ENCODE measurements at places on chromosomes 6 and 20.
A peak's percentile ranks its signal among the peaks of the same experiment; 100 is the strongest.

- H3K36me3 ChIP-seq, result no peaks in the 10 kb centered on the region
- H3K4me3 ChIP-seq, result no peak overlapping the region
- no peak overlapping the region for H3K27ac ChIP-seq
- DNase-seq, result no peak
These were observed 209.1 kb upstream of the JARID2 start for GRCh38 chr6:15036690-15037245.

DNA sequence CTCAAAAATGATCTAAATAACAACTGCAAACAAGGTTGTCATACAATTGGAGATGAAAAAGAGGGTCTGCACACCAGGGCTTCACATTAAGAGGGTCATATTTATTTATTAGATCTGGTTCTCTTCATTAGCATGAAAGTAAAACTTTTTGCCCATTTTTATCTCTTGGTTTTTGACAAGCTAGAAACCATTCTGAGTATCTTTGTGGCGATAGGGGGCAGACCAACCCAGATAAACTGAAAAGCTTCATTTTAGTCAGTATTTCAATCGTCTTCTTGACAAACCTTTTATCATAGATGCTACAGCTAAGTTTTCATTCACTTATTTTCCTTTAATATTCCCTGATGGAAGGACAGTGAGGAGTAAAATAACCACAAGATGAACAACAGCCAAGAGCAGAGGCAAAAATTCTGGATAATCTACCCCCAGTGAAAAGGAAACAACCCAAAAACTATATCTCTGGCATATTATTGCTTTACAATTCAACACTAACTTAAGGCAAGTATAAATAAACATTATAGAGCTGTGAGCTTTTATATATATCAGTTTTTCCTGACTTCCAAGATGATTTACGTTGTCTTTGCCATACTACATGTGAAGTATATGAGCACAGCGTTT, 45.2 kb downstream of the THEMIS start:
- no peaks in the 10 kb centered on the region for H3K36me3 ChIP-seq
- peaks cover 76% of the 10 kb centered on the region for H3K4me1 ChIP-seq
- peak overlapping the region; percentile 38 for H3K4me3 ChIP-seq
- peak overlapping the region; percentile 30 for H3K27ac ChIP-seq

DNA sequence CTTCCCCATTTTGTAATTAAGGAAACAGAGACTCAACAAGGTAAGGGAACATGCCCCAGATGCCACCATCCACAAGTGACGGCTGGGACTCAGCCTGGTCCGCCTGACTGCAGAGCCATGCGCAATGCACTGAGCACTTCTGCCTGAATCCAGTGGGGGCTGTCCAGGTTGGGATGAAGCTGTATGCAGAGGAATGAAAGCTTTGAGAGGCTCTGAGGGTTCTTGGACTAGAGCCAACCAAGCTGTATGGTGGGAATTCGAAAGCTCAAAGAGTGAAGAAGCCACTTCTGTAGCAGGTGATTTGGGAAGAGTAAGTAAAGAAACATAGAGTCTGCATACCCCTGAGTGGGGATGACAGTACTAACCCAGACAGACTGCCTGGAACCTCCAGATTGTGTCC, 127.6 kb upstream of the AKAP12 start:
- H3K36me3 ChIP-seq, result no peaks in the 10 kb centered on the region
- H3K27ac ChIP-seq, result no peak overlapping the region

GRCh38 chr6:163955096-163955495, 540.6 kb downstream of the QKI start:
- no peaks in the 10 kb centered on the region for H3K36me3 ChIP-seq
- H3K4me1 ChIP-seq, result peaks cover 3% of the 10 kb centered on the region
- H3K4me3 ChIP-seq, result no peak overlapping the region
- DNase-seq, result no peak
- no peak overlapping the region for H3K27ac ChIP-seq

- H3K4me3 ChIP-seq, result peak overlapping the region; percentile 90
- no peaks in the 10 kb centered on the region for H3K36me3 ChIP-seq
- peaks cover 48% of the 10 kb centered on the region for H3K4me1 ChIP-seq
- H3K27me3 ChIP-seq, result no peaks in the 10 kb centered on the region
- peak overlapping the region; percentile 88 for H3K27ac ChIP-seq
These were observed 400 bp upstream of the SMAP1 start for GRCh38 chr6:70667256-70667710.

DNA sequence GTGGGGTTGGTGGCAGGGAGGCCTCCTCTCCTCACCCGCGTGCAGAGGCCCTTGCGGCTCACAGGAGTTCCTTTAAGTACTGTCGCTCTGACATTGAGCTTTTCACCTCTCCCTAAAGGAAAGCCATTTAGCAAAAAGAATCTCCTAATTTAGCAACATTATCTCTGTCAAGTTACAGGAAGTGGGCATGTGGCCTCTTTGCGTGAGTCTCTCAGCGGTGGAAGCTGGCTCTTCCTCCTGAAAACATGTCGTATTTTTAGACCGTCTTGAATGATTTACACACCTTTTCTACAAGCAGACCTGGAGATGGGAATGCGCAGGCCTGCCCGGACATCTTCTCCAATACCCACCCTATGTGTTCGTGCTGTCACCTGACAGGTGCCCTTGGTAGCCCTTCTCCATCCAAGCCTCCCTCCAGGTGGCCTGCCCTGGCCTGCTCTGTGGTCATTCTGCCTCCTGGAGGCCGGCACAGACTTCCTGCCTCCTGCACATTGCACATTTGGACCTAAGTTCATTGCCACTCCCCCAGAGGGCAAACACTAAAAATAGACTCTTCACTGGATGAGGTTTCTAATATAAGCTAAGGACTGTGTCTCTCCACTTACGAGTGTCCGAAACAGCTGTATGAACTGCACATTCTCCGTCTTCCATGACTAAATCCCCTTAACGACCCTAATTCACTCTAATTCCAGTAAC, 18.5 kb upstream of the PHACTR3 start:
- no peak for DNase-seq
- H3K4me1 ChIP-seq, result no peaks in the 10 kb centered on the region
- H3K27me3 ChIP-seq, result peaks cover 3% of the 10 kb centered on the region
- H3K36me3 ChIP-seq, result no peaks in the 10 kb centered on the region
- no peak overlapping the region for H3K27ac ChIP-seq
- no peak overlapping the region for H3K4me3 ChIP-seq

DNA sequence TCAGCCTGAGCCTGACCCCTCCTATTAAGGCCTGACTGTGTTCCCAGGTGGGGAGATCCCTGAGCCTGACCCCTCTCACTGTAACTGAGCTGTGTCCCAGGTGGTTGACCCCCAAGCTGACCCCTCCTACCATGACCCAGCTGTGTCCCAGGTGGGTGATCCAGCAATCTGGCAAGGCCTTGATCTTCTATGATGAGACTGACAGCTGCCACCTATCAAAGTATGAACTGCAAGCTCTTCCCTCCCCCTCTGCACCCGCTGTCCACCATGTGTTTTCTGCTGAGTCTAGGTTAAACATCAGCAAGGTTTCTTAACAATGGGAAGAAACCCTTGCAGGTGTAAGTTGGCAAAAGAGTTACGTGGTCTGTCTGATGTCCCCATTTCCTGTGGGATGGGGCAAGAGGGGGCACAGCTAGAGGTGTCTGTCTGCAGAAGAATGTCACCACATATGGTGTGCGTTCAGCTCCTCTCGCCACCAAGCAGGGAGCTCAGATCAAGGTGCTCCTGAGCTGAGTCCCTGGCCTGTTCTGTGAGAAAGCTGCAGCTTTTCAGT, 5.9 kb downstream of the PXDC1 start:
- H3K4me1 ChIP-seq, result peaks cover 15% of the 10 kb centered on the region
- H3K27me3 ChIP-seq, result peaks cover 24% of the 10 kb centered on the region
- H3K36me3 ChIP-seq, result no peaks in the 10 kb centered on the region
- DNase-seq, result no peak

DNA sequence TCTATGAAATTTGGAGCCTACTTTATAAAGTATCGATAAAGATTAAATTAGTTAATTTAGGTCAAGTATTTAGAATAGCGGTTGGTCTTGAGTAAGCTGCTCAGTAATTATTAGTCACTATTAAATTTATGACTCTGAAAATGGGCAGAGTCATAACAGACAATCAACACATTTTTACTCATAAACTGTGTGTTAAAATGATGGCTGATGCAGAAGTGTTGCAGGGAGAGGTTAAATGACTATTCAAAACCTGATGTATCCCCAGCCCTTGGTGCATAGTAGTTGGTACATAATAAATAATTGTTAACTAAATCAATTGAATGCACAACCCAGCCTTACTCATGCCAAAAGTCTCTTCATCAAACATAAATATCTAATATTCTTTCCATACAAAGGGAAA, 30.6 kb downstream of the HIVEP2 start:
- no peaks in the 10 kb centered on the region for H3K27me3 ChIP-seq
- H3K27ac ChIP-seq, result peak overlapping the region; percentile 94
- H3K4me1 ChIP-seq, result peaks cover 82% of the 10 kb centered on the region
- no peak for DNase-seq
- no peak overlapping the region for H3K4me3 ChIP-seq

- no peak overlapping the region for H3K27ac ChIP-seq
- H3K36me3 ChIP-seq, result no peaks in the 10 kb centered on the region
- peaks cover 3% of the 10 kb centered on the region for H3K4me1 ChIP-seq
- no peak overlapping the region for H3K4me3 ChIP-seq
- DNase-seq, result peak; percentile 4
These were observed 7.3 kb upstream of the PCMTD2 start for GRCh38 chr20:64247970-64248841.

- H3K4me3 ChIP-seq, result no peak overlapping the region
- H3K36me3 ChIP-seq, result no peaks in the 10 kb centered on the region
- H3K27ac ChIP-seq, result no peak overlapping the region
- no peak for DNase-seq
- peaks cover 2% of the 10 kb centered on the region for H3K27me3 ChIP-seq
These were observed 62.5 kb downstream of the EPB41L2 start for GRCh38 chr6:131000544-131000943.

DNA sequence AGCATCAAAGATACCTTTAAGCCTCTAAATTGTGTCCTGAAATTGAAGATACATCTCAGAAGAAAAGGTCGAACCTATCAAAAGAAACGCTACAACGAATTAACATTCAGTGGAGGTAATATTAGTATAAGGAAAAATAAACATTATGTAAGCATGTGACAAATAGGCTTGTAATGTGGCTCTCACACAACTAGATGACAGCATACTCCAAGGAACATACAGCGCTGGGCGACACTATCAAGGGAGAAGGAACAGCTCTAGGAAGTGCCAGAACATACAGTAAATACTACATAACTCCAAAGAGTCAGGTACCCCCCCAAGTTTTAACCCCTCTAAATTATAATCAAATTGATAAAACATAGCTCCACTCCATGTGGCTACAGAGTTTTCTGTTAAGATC, 103.5 kb downstream of the LAMP5 start:
- no peaks in the 10 kb centered on the region for H3K36me3 ChIP-seq
- DNase-seq, result no peak
- H3K4me1 ChIP-seq, result no peaks in the 10 kb centered on the region
- H3K27me3 ChIP-seq, result peaks cover 3% of the 10 kb centered on the region
- H3K27ac ChIP-seq, result no peak overlapping the region

DNA sequence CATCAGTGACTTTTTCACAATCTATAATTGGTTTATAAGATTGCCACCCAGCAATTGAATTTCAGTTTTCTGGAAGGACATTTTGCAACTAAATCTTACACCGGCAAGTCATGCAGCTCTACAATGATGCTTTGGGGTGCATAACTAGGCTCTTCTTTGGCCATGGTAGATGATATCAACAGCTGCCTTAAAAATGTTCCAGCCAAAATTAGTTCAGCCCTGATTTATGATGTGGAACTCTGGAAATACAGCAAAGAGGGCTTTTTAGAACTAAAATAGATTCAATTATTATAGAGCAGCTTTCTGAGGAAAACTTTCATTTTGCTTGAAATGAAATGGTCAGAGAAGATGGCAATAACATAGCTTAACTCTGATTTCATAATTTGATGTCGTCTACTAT, 18.4 kb upstream of the MCM9 start:
- H3K27me3 ChIP-seq, result no peaks in the 10 kb centered on the region
- DNase-seq, result no peak
- H3K27ac ChIP-seq, result no peak overlapping the region
- no peaks in the 10 kb centered on the region for H3K4me1 ChIP-seq

DNA sequence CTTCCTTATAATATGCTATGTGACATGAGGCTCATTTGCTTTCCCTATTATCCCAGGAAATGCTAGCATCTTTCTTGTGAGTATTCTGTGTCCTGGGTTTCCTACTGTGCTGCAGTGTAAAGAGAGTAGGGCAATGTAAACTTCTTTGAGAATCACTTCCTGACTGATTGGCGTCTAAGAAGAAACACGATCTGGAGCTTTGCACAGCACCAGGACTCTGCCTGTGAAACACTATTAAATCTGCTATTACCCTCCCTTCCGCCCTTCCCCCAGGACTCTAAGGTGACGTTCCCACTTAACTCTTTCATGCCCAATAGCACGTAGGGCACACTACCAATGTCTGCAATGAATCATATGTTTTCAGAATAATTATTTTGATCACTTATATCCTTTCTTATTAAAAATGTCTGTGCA, 607.3 kb upstream of the CITED2 start:
- DNase-seq, result no peak
- no peak overlapping the region for H3K27ac ChIP-seq
- no peak overlapping the region for H3K4me3 ChIP-seq

GRCh38 chr6:87908978-87909811, 138.4 kb upstream of the SPACA1 start:
- no peaks in the 10 kb centered on the region for H3K36me3 ChIP-seq
- no peak overlapping the region for H3K27ac ChIP-seq
- peaks cover 24% of the 10 kb centered on the region for H3K27me3 ChIP-seq
- peaks cover 26% of the 10 kb centered on the region for H3K4me1 ChIP-seq
- no peak for DNase-seq
- no peak overlapping the region for H3K4me3 ChIP-seq

DNA sequence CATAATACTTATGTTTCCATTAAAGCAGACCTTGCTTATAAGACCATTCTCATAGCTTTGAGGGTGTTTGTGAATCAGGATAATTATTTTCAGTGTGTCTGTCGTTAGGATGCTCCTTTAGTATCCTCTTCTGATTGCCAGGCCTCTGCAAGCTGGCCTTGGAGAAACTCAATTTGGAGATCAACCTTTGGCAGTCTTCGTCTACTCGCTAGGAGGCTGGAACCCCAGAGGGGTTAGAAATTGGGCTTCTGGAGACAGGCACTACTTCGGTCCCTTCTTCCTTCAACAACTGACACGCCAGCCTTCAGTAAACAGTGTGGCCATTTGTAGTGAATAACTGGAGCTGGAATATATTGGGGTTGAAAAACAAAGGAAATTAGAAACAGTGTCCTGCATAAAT, 100.8 kb upstream of the CITED2 start:
- H3K36me3 ChIP-seq, result no peaks in the 10 kb centered on the region
- DNase-seq, result no peak
- no peak overlapping the region for H3K27ac ChIP-seq

- no peaks in the 10 kb centered on the region for H3K36me3 ChIP-seq
- DNase-seq, result no peak
- no peak overlapping the region for H3K4me3 ChIP-seq
- no peaks in the 10 kb centered on the region for H3K27me3 ChIP-seq
- no peak overlapping the region for H3K27ac ChIP-seq
- H3K4me1 ChIP-seq, result no peaks in the 10 kb centered on the region
These were observed 790.9 kb downstream of the TFAP2A start for GRCh38 chr6:9623985-9624384.

GRCh38 chr6:12152023-12152970, 137.9 kb upstream of the EDN1 start:
- no peak overlapping the region for H3K4me3 ChIP-seq
- no peak overlapping the region for H3K27ac ChIP-seq
- peaks cover 19% of the 10 kb centered on the region for H3K36me3 ChIP-seq
- no peak for DNase-seq

- no peak overlapping the region for H3K27ac ChIP-seq
- H3K36me3 ChIP-seq, result no peaks in the 10 kb centered on the region
- no peak for DNase-seq
These were observed 27.6 kb upstream of the CDKN1A start for GRCh38 chr6:36650848-36651478.

GRCh38 chr6:87837444-87837843, 135.4 kb upstream of the AKIRIN2 start:
- H3K27ac ChIP-seq, result no peak overlapping the region
- H3K4me3 ChIP-seq, result no peak overlapping the region
- no peaks in the 10 kb centered on the region for H3K36me3 ChIP-seq
- no peak for DNase-seq

Data from activated CD4-positive, alpha-beta memory T cell treated with anti-CD3 and anti-CD28 coated beads for 36 hours (primary cell).